ENCODE measurements at places on chromosomes 5 and 9. TPM values are rescaled to one million over a fixed set of nuclear protein-coding genes. Genes with fewer than 3 reads are reported as not detected.

ANKRD33B gene
- total RNA-seq: 5.9 TPM

ROPN1L gene
- 1.1 TPM for total RNA-seq

MRPL50 gene
- total RNA-seq: 15.4 TPM

PCDHB2 gene
- total RNA-seq: 0.59 TPM

HTR1A gene
- not detected for total RNA-seq

SPOCK1 gene
- 17.0 TPM for total RNA-seq
